HCT116 (cell line): ENCODE measurements at places on chromosomes 2 and 18. TPM values are rescaled to one million over a fixed set of nuclear protein-coding genes. Genes with fewer than 3 reads are reported as not detected.

DNA sequence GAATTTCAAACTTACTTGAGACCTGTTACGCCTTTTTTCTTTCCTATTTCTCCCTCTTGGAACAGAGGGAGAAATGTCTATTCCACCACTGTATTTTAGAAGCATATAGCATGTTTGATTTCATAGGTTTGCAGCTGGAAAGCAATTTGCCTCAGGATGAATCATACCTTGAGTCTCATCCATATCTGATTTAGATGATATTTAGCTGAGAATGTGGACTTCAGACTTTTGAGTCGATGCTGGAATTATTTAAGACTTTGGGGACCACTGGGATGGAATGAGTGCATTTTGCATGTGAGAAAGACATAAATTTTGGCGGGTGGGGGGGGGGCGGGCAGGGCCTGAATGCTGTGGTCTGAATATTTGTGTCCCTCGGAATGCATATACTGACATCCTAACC is 282.7 kb upstream of the STON1 start:
- H3K4me1 ChIP-seq = peaks cover 6% of the 10 kb centered on the region
- no peak overlapping the region for H3K27ac ChIP-seq
- H3K36me3 ChIP-seq = no peaks in the 10 kb centered on the region

- H3K27me3 ChIP-seq = 0 out of 2 replicates have a peak, but pooled peaks cover 3% of the 10 kb centered on the region
- H3K4me1 ChIP-seq = no peaks in the 10 kb centered on the region
- H3K27ac ChIP-seq = no peak overlapping the region
- no peak for DNase-seq
Observed at GRCh38 chr2:172710584-172711047, 25.0 kb upstream of the RAPGEF4 start.

DNA sequence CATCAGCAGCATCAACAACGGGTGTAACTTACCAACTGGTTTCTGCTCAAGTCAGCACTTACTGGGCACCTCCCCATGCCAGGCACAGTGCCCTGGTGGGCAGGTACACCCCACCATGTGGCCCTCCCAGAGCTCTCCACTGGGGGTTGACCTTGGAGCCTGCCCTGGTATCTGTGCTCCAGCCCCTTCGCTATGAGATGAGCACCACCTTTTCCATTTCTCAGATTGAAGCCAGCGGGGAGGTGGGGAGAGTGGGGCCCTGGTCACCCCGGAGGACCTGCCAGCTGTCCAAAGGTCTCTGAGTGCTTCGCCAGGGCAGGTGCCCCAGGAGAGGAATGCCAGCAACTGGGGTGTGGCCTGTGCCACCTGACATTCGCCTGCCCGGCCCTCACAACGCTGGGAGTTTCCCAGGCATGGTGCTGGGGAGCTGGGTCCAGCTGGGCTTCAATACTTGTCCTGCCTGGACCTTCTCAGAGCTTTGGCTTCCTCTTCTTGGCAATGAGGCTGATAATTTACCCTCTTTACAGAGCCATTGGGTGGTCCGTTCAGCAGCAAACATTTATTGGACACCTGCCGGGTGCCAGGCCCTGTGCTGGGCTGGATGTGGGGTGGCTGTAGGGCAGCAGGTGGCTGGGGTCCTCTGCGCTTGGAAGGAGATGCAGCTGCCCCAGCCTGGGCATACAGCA is 5.9 kb upstream of the ZAP70 start:
- no peaks in the 10 kb centered on the region for H3K4me1 ChIP-seq
- no peak for DNase-seq
- H3K27me3 ChIP-seq = no peaks in the 10 kb centered on the region
- no peak overlapping the region for H3K4me3 ChIP-seq
- H3K27ac ChIP-seq = no peak overlapping the region
- H3K36me3 ChIP-seq = no peaks in the 10 kb centered on the region

The KLHL30 gene
- 0.61 TPM for total RNA-seq

- H3K4me1 ChIP-seq = no peaks in the 10 kb centered on the region
- H3K36me3 ChIP-seq = no peaks in the 10 kb centered on the region
- no peak overlapping the region for H3K27ac ChIP-seq
- no peak overlapping the region for H3K4me3 ChIP-seq
- no peaks in the 10 kb centered on the region for H3K27me3 ChIP-seq
Observed at GRCh38 chr2:127778447-127778846, 32.5 kb downstream of the WDR33 start.

DNA sequence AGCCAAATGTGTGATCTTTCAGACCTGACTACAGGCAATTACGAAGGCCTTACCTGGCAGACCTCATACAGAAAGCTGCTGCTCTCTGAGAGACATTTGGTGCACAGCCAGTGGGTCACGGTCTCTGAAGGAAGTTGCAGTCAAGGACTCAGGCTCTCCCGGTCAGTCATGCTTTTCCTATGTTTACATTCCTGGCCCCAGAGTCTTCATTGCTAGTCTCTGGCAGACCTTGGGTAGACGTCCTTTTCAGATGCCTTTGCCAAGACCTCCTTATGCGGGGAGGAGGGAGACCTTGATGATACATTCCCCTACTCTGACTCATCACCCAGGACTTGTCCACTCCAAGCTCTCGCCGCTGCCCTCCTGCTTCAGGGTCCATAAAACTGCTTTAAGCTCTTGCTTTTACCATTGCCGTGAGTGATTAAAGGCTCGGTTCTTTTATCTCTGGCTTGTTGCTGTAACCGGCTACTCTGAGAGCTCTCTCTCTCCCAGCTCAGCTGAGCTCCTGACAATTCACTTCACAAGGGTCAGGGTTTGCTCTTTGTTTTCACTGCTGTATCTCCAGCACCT is 62.0 kb upstream of the SLC35F5 start:
- H3K27me3 ChIP-seq = no peaks in the 10 kb centered on the region
- H3K27ac ChIP-seq = no peak overlapping the region
- peak; percentile 83 for DNase-seq
- H3K36me3 ChIP-seq = no peaks in the 10 kb centered on the region
- H3K4me1 ChIP-seq = peaks cover 18% of the 10 kb centered on the region

DNA sequence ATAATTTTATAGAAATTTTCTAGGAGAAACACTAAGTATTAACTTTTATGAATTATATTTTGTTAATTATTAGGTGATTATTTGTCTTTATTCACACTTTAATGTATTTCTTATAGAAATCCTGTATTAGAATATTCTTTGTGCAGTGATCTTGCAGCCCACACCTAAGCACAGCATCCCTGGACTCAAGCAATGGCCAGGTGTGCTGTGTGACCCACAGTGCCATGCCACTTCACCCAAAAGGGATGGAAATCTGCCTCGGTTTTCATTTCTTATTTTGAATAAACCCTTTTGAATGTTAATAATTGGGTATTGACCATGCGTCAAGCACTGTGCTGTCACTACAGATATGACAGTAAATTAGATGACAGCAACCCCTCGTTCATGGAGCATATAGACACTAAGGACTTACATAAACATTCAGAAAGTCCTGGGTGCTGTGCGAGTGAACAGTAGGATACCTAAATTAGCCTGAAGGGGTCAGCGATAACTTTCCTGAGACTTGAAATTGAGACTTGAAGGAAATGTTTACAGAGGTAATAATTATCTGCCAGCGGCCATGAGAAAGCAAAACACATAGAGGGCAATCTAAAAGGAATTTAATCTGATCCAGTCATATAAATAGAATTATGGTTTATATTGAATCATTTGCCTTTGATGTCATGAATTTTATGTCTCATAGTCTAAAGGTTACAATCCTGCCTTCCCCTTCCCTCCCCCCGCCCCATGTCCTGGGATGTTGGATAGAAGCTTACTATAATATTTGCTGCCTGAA is 52.7 kb upstream of the CALCRL start:
- no peak overlapping the region for H3K4me3 ChIP-seq
- no peaks in the 10 kb centered on the region for H3K36me3 ChIP-seq
- peaks cover 6% of the 10 kb centered on the region; the same call in 1 of the 2 replicates for H3K4me1 ChIP-seq
- DNase-seq = peak; percentile 23
- no peaks in the 10 kb centered on the region for H3K27me3 ChIP-seq

GRCh38 chr2:168594778-168595177 is 138.7 kb downstream of the CERS6 start:
- no peak for DNase-seq
- peaks cover 20% of the 10 kb centered on the region for H3K4me1 ChIP-seq
- no peak overlapping the region for H3K4me3 ChIP-seq

The PLCL1 gene
- total RNA-seq = 0.07 TPM

DNA sequence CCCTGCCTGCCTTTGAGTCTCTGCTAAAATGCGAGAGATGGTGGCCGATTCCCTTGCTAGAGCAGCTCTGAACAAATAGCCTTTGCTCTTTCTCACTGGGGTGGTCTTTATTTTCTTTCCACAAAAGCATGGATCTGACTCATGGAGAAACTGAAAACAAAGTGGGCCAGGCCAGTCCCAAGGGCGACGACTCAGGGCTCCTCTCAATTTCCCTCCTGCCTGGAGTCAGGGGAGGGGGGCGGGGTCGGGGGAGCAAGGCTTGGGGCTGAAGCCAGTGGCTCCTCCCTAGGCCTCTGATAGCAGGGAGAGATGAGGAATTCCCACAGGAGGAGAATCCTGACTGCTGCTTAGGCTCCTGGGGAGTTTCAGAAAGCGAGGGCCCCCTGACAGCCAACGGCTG is 17.1 kb upstream of the IL1R2 start:
- H3K4me3 ChIP-seq = no peak overlapping the region
- DNase-seq = no peak
- no peaks in the 10 kb centered on the region for H3K4me1 ChIP-seq
- H3K27ac ChIP-seq = no peak overlapping the region

DNA sequence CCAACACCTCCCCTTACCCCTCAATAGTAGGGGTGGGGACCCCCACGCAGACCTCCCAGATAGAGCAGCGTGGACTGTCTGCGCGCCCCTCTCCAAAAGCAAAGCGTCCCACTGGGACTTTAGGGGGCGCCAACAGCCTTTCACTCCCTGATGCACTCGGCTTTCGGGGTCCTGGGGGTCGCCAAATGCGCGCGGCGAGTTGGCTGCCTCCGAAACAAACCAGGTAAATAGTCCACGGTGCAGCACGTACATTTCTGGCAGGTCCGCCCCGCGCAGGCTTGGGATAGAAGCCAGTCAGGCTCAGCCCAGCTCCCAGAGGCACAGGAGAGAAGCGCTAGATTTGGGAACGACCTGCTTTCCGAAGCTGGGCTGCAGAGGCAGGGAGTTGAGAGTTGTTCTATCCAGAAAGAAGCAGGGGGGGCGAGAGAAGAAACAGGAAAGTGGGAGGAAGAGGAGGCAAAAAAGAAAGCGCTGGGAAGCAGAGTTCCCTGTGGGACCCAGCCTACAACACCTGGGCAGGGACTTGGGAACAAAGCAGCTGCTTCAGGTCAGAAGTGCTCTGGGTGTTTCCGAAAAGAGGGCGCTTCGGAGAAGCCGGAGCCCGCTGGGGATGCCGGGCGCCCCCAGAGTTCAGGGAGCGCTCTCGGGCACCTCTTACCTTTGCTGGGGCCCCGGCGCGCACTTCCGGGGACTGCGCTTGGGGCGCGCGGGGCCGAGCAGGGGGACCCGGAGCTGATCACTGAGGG is 544 bp downstream of the EVA1A start:
- H3K27ac ChIP-seq = peak overlapping the region; percentile 47; the same call in 1 of the 2 replicates
- H3K36me3 ChIP-seq = no peaks in the 10 kb centered on the region
- H3K4me1 ChIP-seq = peaks cover 6% of the 10 kb centered on the region; the same call in 1 of the 2 replicates
- peaks cover 19% of the 10 kb centered on the region for H3K27me3 ChIP-seq
- DNase-seq = no peak
- peak overlapping the region; percentile 49 for H3K4me3 ChIP-seq

The ALPP gene
- total RNA-seq = 0.34 TPM
